Progenitor cell of endocrine pancreas (in vitro differentiated cells): ENCODE measurements at places on chromosomes 5 and 9. TPM values are rescaled to one million over a fixed set of nuclear protein-coding genes. Genes with fewer than 3 reads are reported as not detected.

DNA sequence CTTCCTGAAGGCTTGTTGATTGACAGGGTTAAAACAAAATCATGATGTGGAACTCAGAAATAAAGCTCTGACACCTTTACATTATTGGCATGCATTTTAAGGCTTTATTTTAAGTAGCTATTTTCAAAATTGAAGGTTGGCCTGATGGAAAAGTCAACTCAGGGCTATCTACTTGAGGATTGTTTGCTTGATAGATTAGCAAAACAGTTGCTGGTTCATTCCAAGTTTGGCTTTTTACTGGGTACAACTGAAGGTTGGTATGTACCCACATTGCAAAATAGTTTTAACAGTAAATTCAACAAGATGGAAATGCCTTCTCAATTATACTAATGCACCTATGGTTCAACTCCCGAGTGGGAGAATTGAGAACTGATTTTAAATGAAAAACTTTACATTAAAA, 161.8 kb upstream of the ELL2 start:
- peaks cover 61% of the 10 kb centered on the region for H3K4me1 ChIP-seq
- H3K27ac ChIP-seq: peak overlapping the region; percentile 31
- DNase-seq: no peak
- H3K36me3 ChIP-seq: no peaks in the 10 kb centered on the region
- no peaks in the 10 kb centered on the region for H3K27me3 ChIP-seq

Gene FAM221B
- not detected in 2 replicates for total RNA-seq

GRCh38 chr5:176959051-176959450, 47.5 kb downstream of the UIMC1 start:
- DNase-seq: no peak
- H3K36me3 ChIP-seq: peaks cover 10% of the 10 kb centered on the region
- peaks cover 4% of the 10 kb centered on the region for H3K4me1 ChIP-seq
- H3K27me3 ChIP-seq: no peaks in the 10 kb centered on the region
- H3K4me3 ChIP-seq: no peak overlapping the region

- H3K27ac ChIP-seq: peak overlapping the region; percentile 25
- H3K27me3 ChIP-seq: peaks cover 20% of the 10 kb centered on the region
- H3K4me3 ChIP-seq: peak overlapping the region; percentile 90
- H3K36me3 ChIP-seq: no peaks in the 10 kb centered on the region
- peaks cover 22% of the 10 kb centered on the region for H3K4me1 ChIP-seq
Measured at GRCh38 chr5:66597183-66597757, 1.1 kb downstream of the MAST4 start.

- H3K4me3 ChIP-seq: peak overlapping the region; percentile 43
- peaks cover 3% of the 10 kb centered on the region for H3K27me3 ChIP-seq
- peaks cover 18% of the 10 kb centered on the region for H3K4me1 ChIP-seq
- H3K36me3 ChIP-seq: peaks cover 9% of the 10 kb centered on the region
- no peak for DNase-seq
Measured at GRCh38 chr9:86352440-86353077, 1.7 kb downstream of the TUT7 start.

Gene SHISAL2B
- total RNA-seq: 0.51 TPM in 1 of 2 replicates, not detected in the other

Gene FYB1
- total RNA-seq: not detected in 2 replicates

DNA sequence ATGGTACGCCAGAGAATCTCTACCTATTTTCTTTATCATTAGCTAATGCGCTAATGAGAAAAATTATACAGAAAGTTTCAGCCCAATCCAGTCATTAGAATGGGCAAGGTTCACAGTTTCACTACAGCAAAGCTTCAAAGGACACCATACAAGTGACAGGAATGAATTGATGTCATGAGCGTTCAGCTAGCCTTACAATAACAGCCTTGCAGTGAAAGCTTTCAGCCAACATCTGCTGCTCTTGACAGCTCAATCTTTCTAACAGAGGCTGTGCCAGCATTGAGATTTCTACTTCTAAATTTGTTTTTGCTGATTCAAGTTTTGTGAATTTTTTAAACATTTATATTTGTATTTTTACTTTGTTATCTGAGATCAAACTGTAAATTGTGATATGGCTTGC, 302.4 kb upstream of the FAM174A start:
- H3K27me3 ChIP-seq: no peaks in the 10 kb centered on the region
- no peaks in the 10 kb centered on the region for H3K4me1 ChIP-seq
- H3K4me3 ChIP-seq: no peak overlapping the region
- no peaks in the 10 kb centered on the region for H3K36me3 ChIP-seq
- DNase-seq: no peak

Gene GDNF
- total RNA-seq: 0.47 and 0.57 TPM in 2 replicates

- peaks cover 1% of the 10 kb centered on the region for H3K36me3 ChIP-seq
- H3K27me3 ChIP-seq: no peaks in the 10 kb centered on the region
- H3K4me3 ChIP-seq: no peak overlapping the region
- DNase-seq: peak; percentile 11
Measured at GRCh38 chr5:100430268-100431195, 104.6 kb upstream of the FAM174A start.

- H3K27me3 ChIP-seq: peaks cover 11% of the 10 kb centered on the region
- H3K4me3 ChIP-seq: no peak overlapping the region
- H3K36me3 ChIP-seq: no peaks in the 10 kb centered on the region
- no peak overlapping the region for H3K27ac ChIP-seq
- no peak for DNase-seq
Measured at GRCh38 chr5:111530298-111530740, 18.0 kb upstream of the STARD4 start.

DNA sequence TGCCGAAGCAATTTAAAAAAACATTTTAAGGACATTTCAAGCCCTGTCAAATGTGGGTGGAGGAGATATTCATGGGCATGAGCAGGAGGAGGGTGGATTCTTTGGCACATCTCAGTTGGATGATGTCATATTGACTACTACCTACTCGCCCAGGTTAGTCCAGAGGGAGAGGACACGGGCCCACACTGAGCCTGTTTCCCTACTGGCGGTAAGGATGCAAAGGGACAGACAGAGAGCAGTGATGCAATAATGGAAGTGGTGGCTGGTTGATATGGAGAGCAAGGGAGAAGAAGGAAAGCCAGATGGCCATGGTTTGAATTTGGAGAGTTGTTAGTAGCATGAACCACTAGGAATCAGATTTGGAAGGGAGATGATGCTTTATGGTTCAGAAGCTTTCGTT, 34.1 kb upstream of the PDE8B start:
- peaks cover 6% of the 10 kb centered on the region for H3K4me1 ChIP-seq
- no peak overlapping the region for H3K4me3 ChIP-seq
- peaks cover 32% of the 10 kb centered on the region for H3K27me3 ChIP-seq
- no peaks in the 10 kb centered on the region for H3K36me3 ChIP-seq

Gene SLC4A9
- 0.31 and 0.58 TPM in 2 replicates for total RNA-seq

DNA sequence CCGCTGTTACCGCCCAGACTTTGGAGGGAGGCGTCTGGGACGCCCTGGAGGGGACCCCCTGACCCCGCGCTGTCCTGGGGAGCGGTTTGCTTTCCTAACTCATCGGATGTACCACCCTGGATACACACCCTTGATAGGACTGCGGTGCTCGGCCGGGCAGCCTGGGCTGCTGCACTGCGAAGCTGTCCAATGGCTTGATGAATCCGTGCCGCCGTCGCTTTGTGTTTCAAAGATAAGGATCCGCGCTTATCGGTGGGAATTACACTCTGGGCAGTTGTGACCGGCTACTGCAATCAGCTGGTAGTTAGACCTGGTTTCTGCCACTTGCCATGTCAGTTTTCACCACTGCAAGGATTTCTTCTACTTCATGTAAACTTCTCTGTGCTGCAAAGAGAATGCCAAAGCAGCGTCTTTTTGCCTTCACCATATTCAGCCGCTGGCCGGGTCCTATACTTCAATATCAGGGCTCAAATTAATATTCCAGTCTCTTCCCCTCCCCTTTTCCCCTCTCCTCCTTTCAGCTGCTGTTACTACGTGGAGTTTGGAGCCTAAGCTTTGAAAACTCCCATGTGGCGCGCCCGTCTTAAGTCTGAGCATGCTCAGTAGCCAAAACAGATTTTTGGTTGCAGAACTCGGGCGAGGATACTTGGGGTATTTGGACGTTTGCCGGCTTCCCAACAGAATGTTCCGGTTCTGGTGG, 727 bp downstream of the SMAD5 start:
- peak overlapping the region; percentile 87 for H3K4me3 ChIP-seq
- DNase-seq: peak; percentile 14

DNA sequence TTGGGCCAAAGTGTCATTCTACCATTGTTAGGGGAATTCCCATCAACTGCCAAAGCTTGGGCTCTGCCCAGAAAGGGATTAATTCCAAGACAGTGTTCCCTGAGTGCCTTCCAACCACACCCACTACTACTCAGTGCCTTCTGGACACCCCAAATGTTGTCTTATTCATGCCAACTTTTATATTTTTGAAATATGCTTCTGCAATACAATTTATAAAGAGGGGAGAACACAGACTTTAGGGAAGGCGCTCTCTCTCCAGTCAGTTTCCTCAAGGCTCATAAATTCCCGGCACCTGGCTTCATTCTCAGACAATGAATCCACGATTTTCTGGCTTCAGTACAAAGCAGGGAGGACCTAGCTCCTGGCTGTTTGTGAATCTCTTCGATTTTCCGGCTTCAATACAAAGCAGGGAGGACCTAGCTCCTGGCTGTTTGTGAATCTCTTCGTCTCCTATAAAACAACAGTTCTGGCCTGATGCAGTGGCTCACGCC, 120.1 kb upstream of the MYO10 start:
- H3K27me3 ChIP-seq: peaks cover 3% of the 10 kb centered on the region
- H3K27ac ChIP-seq: no peak overlapping the region
- H3K4me1 ChIP-seq: peaks cover 5% of the 10 kb centered on the region
- no peak for DNase-seq
- no peaks in the 10 kb centered on the region for H3K36me3 ChIP-seq

GRCh38 chr5:129906177-129906887, 2.1 kb downstream of the CHSY3 start:
- H3K36me3 ChIP-seq: no peaks in the 10 kb centered on the region
- peaks cover 7% of the 10 kb centered on the region for H3K4me1 ChIP-seq
- DNase-seq: no peak
- H3K4me3 ChIP-seq: peak overlapping the region; percentile 79
- peak overlapping the region; percentile 68 for H3K27ac ChIP-seq
